CD8-positive, alpha-beta memory T cell (primary cell): ENCODE measurements at places on chromosomes 5 and 9.
A peak's percentile ranks its signal among the peaks of the same experiment; 100 is the strongest.

DNA sequence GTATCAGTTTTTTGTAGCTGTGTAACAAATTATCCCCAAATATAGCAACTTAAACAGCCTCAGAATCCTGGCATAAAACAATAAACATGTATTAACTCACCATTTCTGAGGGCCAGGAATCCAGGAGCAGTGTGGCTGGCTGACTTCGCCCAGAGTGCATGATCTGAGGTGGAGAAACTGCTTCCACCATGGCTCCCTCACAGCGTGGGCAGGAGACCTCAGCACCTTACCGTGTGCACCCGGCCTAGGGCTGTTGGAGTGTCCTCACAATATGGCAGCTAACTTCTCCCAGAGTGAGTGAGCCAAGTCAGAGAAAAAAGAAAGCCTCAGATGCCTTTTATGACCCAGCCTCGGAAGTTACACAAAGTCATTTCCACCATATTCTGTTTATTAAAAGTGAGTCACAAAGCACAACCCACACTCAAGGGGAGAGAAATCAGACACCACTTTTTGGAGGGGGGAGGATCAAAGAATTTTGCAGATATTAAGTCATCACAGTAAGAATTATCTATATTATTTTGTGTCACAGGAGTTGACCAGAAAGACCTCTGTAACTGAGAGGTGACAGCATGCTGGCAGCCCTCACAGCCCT, 59.6 kb downstream of the TSTD2 start:
- DNase-seq = no peak

DNA sequence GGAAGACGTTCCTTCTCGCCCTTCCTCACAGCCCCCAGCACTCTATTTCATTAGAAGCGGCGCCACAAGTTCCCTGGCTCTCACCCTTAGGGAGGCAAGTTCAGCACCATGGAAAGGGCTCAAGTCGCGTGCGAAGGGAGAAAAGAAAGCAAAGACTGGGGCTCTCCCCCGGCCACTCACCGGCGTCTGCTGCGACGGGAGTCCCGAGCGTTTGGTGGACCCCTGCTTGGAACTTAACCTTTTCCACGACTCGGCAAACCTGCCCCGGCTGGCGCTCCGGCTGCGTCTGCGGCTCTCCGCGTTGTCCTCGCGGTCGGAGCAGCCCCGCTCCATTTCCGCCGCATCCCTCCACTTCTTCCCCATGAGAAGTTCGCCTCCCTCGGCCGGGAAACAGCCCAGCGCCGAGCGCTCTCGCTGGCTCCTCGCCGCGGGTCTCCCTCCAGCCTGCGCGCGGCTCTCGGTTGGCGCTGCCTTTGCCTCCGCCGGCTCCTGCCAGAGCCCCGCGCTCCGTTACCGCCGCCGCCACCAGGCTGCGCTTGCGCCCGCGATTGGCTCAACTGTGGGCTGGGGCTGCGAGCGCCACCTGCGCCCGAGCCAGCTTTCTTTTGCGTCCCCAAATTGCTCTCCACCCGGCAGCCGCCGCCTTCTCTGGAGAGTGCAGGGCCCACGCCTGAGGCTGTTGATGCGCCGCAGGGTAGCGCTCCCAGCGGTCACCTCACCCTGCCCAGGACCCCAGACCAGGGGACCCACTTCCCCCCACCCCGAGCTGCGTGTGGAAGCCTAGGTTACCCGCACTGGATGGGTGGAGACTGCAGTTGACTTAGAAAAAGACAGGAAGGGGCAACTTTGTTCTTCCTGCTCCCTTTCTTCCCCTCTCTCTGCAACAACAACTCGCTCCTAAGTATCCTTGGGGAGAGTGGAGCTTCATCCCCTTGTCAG, 321.6 kb downstream of the CEMIP2 start:
- no peak for DNase-seq

DNA sequence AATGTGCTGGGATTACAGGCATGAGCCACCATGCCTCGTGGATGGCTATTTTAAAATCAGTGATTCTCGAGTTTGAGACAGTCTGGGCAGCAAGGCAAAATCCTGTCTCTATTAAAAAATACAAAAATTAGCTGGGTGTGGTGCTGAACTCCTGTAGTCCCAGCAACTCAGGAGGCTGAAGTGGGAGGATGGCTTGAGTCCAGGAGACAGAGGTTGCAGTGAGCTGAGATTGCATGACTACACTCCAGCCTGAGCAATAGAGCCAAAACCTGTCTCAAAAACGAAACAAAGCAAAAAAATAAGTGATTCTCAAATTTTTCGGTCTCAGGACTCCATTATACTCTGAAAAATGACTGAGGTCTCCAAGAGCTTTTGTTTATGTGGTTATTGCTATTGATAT, 47.9 kb upstream of the HSPA9 start:
- no peak for DNase-seq

GRCh38 chr9:124771867-124772679, 962 bp upstream of the NR6A1 start:
- peak; percentile 27 for DNase-seq

- no peak for DNase-seq
Measured at GRCh38 chr9:2338777-2339365, 282.7 kb upstream of the VLDLR start.

DNA sequence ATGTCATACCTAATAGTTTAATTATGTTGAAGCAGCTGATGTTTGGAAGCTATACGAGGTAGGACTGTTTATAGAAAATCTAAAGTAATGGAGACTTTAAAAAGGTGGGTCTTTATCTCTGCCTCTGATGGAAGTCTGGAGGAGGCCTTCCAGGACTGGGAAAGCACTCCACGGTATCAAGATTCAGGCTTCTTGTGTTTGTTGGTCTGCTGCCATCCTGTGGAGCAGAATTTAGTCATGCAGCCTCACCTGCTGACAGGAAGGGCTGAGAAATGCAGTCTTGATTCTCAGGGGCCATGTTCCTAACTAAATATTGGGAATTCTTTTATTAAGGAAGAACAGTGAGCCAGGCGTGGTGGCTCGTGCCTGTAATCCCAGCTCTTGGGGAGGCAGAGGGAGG, 15.9 kb downstream of the SPDL1 start:
- no peak for DNase-seq
